Stimulated activated CD8-positive, alpha-beta memory T cell treated with anti-CD3 and anti-CD28 coated beads, Interleukin-15, amount 100 ng/mL, for 48 hours (primary cell): ENCODE measurements at places on chromosomes 11 and 22.

GRCh38 chr11:46489656-46490560 lies 98.3 kb upstream of the CHRM4 start:
- no peak for DNase-seq

GRCh38 chr11:10803676-10804075 lies 5.0 kb downstream of the EIF4G2 start:
- DNase-seq = no peak

DNA sequence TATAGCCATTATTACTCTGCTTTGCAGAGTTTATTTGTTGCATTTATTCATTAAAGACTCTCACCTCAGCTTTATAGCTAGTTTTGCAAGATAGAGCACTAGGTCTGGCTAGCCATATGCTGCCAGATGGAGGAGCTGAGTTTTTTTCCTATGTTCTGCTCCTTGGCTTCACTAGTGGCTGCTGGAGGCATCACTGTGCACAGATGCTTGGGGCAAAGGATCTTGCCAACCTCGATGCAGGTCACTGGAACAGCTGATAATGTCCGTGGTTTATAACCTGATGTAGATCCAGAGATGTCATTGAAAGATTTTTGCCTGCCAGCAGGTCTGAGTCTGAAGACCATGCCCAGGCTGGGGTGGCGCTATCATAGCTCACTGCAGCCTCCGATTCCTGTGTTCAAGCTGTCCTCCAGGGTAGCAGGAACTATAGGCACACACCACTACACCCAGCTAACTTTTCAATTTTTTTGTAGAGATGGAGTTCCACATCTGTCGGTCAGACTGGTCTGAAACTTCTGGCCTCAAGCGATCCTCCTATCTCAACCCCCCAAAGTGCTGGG lies 63.2 kb downstream of the PACS1 start:
- DNase-seq = no peak

DNA sequence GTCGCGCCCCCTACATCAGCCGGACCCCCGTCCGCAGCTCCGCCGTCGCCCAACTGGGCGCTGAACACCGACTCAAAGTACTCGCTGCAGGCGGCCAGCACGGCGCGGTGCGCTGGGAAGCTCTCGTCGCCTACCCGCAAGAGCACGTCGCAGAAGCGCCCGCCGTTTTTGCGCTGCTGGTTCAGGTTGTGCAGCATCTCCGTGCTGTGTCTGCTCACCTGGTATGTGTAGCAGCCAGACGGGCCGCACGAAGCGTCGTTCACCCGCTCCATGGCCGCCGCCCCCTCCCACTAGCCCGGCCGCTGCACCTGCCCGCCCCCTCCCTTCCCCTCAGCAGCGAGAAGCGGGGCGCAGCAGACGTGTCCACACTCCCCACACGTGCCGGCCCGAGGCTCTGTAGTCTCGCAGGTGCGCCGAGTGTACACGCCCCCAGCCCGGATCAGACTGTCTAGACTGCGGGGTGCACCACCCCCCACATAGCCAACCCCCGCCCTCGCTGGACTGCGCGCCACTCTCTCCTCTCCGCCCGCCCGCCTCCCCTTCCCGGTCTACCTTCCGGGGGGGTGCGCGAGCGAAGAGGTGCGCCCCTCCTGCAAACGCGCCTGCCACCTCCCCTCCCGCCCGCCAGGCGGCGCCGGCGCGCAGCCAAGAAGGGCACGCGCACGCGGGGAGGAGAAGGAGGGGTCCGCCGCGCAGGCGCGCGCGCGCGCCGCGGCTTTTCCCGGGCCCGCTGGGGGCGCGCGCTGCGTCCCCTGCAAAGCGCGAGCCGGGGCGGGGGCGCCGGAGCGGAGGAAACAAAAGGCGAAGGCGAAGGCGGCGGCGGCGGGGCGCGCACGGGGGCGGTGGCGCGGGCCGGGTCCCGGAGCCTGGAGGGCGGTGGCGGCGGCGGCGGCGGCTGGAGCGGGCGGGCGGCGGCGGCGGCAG lies 553 bp downstream of the PATZ1 start:
- peak; percentile 84 for DNase-seq

GRCh38 chr11:129817534-129818051 lies 1.9 kb downstream of the TMEM45B start:
- no peak for DNase-seq

GRCh38 chr11:11016068-11016467 lies 158.2 kb upstream of the ZBED5 start:
- no peak for DNase-seq

DNA sequence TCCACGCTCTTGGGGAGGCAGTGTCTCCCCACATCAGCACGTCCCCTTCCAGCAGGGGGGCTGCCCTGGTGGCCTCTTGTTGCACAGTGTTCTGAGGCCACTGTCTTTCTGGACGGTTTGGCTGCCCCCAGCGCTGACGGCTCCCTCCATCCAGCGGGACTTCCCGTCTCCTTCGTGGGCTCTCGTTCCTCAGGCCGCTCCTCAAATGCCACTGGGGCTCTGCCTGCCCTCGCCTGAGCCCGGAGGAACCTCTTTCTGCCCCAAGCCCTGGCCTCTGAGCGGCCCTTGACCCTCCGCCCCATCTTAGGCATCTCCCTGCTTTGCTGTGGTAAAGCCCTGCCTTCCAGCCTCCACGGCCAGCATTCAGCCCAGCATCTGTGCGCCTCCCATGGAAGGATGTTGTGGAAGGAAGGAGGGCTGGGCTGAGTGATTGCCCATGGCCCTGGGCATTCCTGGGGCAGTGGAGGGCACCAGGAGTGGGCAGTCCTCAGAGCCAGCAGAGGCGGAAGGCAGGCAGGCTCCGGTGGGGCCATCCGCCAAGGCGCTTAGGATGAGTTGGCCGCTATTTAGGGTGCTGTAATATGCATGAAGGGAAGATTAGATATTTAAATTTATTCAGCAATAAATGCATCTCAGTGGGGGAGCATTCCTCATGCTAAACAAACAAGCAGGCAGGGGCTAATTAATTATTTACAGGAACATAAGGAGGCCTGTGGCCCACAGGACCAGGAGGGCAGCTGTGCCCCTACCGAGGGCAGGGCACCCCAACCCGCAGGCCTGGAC lies 17.8 kb downstream of the OTUB1 start:
- no peak for DNase-seq

- DNase-seq = no peak
Measured at GRCh38 chr11:101860696-101861427, 53.9 kb upstream of the CEP126 start.

DNA sequence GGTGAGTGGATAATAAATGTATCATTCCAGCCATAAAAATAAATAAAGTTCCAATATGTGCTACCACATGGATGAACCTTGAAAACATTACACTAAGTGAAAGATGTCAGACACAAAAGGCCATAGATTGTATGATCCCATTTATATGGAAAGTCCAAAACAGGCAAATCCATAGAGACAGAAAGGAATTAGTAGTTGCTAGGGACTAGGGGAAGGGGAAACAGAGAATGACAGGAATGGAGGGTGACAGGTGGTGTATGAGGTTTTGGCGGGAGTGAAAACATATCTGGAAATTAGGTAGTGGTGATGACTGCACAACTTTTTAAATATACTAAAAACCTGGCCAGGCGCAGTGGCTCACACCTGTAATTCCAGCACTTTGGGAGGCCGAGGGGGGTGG lies 15.2 kb upstream of the CARD10 start:
- no peak for DNase-seq

DNA sequence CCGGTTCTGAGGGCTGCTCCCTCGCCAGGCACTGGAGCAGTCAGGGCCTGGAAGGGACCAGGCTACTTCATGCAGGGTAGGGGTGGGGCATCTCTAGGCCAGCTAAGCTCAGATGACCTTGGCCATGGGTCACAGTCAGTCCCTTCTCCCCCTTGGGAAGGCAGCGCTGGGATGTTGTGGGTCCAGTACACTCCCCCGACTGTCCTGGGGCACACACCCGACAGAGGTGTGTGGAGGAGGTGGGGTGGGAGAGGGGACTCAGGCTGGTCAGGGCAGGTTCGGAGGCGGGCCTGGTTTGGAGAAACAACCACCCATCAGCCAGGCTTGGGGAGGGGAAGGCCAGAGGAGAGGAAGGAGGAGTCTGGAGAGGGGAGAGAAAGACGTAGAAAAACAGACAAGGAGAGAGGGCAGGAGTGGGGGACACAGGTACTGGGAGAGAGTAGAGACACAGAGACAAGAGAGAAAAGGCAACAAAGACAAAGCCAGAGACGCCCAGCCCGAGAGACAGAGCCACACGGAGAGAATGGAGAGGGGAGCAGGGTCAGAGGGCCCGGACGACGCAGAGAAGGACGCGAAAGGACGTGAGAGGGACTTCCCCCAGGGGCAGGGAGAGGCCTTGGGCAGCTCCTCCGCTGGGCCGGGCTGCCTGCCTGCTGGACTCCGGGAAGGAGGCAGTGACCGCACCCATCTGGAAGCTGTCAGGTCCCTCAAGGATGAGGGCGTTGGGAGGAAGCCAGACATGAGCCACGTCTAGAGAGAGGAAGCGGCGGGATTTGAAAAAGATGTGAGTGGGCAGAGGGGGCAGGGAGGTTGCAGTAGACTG lies 30.6 kb upstream of the TSKU start:
- DNase-seq = no peak

- no peak for DNase-seq
Measured at GRCh38 chr11:10289765-10290380, 4.1 kb downstream of the SBF2 start.

DNA sequence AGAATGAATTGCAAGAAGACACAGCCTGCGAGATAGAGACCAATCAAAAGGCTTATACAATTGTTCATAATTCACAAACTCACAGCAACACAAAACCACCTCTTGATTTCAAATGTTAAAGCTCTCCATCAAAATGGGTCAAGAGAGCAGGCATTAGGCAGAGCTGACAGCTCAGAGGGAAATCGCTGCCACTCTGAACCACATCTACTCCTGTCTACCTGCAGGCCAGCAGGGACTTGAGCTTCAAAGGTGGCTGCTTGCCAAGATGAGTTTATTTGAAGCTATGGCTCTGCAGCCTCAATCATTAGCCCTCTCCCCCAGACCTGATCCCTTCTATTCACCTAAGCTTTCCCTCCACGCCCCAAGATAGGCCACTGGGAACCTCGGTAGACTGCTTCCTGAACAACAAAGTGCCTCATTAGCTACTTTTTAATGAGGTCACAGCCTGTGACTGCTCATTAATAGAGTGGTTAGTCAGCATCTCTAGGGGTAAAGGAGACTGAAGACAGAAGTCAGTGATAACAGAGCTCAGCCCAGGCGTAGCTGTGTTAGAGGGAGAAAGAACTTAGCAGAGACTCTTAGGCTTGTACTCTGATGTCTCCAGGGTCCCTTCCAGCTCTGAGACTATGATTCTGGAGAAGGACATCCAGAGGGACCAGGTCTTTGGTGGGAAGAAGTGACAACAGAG lies 21.2 kb upstream of the OR10A5 start:
- DNase-seq = no peak

GRCh38 chr11:96111308-96111707 lies 187.4 kb upstream of the MTMR2 start:
- DNase-seq = no peak

- DNase-seq = no peak
Measured at GRCh38 chr22:25120093-25120561, 79.5 kb upstream of the CRYBB3 start.

GRCh38 chr11:112025707-112026106 lies 499 bp downstream of the DLAT start:
- DNase-seq = no peak

DNA sequence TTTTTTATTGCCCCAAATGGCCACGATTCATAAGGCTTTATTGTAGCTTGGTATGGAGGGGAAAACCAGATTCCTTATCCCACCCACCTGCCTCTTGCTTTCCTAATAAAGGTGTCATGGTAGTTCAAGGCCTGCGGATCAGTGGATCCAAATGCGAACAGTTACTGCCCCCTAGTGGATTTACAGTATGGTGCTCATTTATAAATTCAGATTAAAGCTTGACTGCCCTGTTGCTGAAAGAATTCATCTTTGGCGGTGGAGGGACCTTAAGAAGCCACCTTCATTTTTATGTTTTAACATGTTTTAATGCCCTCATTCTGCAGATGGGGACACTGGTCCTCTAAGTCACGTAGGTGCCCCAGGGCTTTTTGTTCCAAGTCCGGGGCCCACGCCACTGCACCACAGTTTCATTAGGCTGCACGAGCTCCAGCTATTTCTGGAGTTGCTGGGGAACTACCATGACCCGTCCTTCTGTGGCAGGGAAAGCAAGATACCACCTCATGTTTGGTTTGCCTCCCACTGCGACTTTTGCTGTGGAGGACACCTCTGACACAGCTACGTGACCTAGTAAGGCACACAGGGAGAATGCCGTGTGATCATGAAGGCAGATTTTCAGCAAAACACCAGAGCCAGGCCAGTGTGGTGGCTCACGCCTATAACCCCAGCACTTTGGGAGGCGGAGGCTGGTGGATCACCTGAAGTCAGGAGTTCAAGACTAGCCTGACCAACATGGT lies 15.6 kb upstream of the INCENP start:
- no peak for DNase-seq

GRCh38 chr11:85694385-85694980 lies 8.5 kb upstream of the CCDC89 start:
- no peak for DNase-seq

GRCh38 chr11:130890039-130890745 lies 26.1 kb downstream of the SNX19 start:
- DNase-seq = no peak

DNA sequence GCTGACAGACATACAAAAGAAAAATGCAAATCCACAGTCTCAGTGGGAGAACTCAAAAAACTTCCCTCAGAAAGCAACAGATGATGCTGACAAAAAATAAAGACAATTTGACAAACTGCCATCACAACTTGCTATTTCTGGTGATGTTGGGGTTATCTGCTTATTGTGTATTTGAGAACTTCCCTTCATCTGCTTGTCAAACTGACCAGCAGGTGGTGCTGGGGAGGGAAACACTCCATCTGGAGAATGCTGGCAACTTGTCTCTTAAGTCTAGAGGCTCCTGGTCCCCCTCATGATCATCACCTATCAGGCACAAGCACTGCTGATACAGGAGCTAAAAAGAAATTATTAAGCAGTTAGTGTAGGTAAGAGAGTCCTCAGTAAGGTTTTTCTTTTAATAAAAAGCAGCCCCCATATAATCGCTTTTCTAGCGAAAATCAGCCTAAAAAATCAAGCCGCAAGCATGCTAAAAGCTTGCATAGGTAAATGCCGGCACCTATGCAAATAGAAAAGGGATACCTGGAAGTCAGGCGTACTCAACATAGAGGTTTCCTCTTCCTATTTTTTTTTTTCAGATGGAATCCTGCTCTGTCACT lies 9.8 kb upstream of the FAM111B start:
- DNase-seq = peak; percentile 30

- no peak for DNase-seq
Measured at GRCh38 chr11:46450846-46451477, 59.4 kb upstream of the CHRM4 start.

DNA sequence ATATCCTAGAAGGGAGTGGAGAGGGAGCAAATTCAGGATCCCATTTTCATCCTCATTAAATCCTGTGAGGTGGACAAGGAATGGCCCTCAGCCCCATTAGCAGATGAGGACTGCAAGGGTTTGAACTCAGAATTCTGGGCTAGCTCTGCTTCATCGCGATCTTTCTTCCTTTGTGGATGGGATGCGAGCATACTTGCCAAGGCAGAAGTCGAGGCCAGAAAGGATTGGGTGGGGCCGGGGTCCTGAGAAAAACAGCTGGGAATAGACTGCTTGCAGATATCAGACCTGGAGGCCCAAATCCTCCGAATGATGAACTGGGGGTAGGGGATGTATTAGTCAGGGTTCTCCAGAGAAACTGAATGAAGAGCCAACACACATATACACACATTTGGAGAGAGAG lies 179.0 kb downstream of the CHST1 start:
- no peak for DNase-seq

GRCh38 chr11:113373306-113373705 lies 14.3 kb upstream of the ANKK1 start:
- DNase-seq = no peak
